ENCODE measurements at places on chromosomes 5 and 9.
A peak's percentile ranks its signal among the peaks of the same experiment; 100 is the strongest.

DNA sequence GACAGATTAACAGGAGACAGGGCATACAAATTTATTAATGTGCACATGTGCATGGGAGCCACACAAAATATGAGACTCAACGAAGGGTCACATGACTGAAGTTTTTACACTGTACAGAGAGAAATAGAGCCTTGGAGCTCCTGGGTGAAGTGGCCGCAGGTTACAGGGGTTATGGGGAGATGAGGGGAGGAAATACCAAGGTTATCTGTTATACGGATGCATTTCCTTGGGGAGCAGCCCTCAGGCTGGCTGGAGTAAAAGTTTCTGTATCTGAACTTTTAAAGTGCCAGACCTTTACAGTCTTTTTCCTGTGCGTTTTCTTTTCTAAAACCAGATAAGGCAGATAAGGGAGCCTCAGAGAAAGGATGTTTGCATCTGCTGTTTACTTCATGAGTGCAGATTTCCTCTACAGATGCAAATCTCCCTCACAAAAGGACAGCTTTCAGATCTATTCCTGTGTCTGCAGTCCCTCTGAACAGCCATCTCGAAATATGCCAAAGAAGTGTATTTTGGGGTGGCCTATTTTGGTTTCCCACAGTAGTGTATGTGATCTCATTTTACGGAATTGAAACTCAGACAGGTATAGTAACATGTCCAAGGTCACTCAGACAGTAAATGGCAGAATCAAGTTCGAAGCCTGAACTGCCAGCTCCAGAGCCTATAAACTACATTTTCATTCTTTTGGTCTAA, 139.3 kb upstream of the FBXL17 start:
- no peak for DNase-seq

DNA sequence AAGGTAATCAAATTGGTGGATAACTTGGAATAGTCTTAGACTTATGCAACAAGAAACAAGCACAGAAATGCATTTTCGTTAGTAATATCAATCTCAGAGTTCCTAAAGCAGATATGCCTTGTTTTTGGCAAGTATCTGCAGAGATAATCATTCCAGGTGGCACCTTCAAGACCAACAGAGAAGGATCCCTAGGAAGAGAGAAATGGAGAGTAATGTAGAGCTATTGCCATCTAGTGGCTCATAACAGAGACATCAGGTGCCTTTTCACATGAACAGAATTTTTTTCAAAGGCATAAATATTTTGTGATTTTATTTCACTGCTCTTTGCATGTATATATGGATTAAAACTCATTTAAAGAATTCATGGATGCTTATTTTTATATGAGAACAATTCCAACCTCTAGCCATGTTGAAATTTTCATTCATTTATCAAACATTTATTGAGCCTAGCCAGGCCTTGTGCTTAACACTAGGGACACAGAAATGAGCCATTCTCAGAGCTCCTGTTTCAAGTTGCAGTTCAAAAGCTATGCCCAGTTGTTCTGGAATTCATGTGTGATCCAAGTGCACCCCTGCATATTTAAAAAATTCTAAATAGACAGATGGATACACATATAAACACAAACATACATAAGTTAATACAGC, 117.5 kb upstream of the OR13F1 start:
- DNase-seq = no peak

DNA sequence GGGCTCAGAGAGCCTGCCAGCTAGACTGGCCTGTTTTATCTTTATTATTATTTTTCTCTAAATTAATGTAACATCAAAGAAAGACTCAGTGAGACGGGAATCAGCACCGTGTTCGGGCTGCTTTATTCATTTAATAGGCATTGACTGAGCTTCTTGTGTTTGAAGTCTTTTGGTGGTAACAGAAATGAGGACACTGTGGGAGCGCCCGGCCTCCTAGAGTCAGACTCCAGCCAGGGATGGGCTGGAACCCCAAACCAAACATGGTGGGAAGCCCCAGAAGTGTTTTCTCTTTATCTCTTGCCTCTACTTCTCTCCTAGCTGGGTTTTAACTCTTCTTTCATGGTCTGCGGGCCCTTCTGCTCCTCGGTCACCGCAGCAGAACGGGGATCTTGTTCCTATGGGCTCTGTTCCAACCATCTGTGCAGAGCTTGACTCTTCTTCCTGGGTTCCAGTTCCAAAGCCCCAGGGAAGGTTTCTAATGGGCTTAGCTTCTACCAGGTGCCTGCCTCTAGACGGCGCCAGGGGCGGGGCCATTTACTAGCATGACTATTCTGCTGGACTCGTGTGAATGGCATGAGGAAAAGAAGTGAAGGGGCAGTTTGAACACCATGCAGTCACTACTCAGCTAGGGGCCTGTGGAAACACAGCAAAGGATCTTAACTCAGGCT, 123.8 kb downstream of the FGF18 start:
- DNase-seq = no peak

- DNase-seq = no peak
These were observed 243.6 kb downstream of the AUH start for GRCh38 chr9:91117959-91118703.

GRCh38 chr5:171908638-171909037, 97.8 kb downstream of the FBXW11 start:
- DNase-seq = no peak

- no peak for DNase-seq
These were observed 9.2 kb upstream of the GLE1 start for GRCh38 chr9:128495296-128495695.

- no peak for DNase-seq
These were observed 31.1 kb downstream of the ATP6V0E1 start for GRCh38 chr5:173014671-173015070.

DNA sequence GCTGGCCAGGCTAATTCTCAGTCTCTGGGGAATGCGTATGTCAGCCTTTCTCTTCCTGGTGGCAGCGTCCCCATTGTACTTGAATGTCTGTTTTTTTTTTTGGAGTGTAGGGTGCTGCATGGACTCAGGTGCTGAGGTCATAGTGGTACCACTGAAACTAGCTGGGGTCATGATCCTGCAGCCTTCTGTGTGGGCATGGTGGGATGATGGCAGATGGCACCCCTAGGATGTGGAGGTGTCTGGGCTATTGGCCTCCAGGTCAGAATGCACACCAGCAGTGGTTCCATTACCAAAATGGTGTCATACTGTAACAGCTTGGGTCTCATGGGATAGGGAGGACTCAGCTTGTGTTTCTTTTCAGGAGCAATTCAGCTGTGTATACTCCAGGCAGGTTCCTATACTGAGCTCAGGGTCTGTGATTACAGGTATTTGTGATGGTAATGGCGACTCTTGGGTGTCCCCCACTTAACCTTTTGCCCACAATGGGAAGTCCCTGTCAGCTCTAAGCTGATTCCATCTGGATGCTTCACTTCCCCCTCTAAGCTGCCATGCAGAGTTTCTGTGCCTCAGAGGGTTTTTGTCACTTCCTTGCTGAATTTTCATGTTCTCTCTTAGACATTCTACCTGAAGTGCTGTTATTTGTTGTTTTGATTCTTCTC, 17.9 kb downstream of the HSD17B4 start:
- DNase-seq = no peak

- DNase-seq = no peak
These were observed 372.6 kb upstream of the PRR16 start for GRCh38 chr5:120091376-120091948.

GRCh38 chr5:57316798-57317327, 143.0 kb downstream of the GPBP1 start:
- DNase-seq = no peak

GRCh38 chr5:172872997-172873491, 39.0 kb downstream of the ERGIC1 start:
- DNase-seq = no peak

DNA sequence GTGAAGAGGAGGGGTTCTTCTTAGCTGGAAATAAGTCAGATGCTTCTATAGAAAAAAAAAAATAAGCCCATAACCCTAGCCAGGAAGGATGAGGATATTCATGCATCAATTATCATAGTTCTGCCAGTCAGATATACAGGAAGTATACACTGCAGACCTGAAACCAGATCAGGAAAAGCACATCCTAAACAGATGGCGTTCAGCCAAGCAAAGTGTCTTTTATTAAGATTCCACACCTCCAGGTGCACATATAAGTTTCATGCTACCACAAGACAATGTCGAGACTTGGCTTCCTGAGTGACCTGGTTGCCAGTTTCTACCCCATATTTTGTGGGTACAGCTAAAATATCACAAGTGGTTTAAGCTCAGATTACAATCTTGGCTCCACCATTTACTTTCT, 108.3 kb downstream of the CETN3 start:
- no peak for DNase-seq

DNA sequence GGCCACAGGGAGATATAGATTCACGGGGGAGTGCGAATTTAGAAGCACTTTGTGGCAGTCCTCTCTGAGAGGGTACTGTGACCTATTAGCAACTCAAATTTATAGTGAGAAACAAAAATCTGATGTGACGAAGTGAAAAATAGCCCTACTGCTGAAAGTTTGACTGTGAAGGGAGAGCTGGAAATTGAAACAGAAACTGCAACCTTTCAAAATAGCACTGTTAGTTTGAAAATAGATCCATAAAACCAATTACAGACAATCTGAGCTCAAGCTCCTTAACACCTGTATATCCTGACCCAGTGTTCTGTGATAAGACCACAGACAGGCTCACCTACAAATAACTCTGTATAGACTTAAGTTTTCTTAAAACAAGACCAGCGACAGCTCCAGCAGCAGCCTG, 420.1 kb downstream of the IRX1 start:
- no peak for DNase-seq

GRCh38 chr9:31153250-31153840, 1231.1 kb upstream of the ACO1 start:
- DNase-seq = no peak

GRCh38 chr9:131642496-131643083, 97.3 kb downstream of the PRRT1B start:
- no peak for DNase-seq

DNA sequence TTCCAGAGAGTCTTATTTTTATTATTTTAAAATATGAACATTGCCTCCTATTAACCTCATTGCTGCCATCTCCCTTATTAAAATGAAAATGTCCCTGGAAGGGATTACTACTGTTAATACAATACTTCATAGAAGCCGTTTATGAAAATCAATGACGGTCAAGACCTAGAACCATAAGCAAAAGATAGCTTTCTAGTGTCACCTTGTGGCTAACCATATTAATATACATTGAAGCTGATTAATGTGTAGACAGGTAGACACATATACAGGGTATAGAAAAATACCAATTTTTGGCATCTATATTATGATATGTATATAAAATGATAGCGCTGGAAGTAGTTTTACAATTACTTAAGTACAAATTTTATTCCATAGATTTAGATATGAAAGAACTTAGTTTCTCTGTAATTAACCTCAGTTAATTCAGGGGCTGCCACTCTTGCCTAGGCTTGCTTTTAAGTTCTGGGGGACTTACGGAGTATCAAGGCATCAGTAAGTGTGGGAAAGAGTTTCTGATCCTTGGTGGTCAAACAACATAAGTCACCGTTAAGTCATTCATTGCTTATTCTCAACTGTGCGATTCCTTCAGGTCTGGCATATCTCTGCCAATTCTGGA, 2.5 kb upstream of the YTHDC2 start:
- DNase-seq = no peak

- DNase-seq = no peak
These were observed 67.1 kb downstream of the ADAMTS12 start for GRCh38 chr5:33824516-33825195.

- no peak for DNase-seq
These were observed 6.2 kb downstream of the MAPKAP1 start for GRCh38 chr9:125700791-125701190.

GRCh38 chr5:126410623-126411022, 12.6 kb upstream of the GRAMD2B start:
- no peak for DNase-seq

GRCh38 chr9:116312221-116312620, 158.6 kb downstream of the PAPPA start:
- DNase-seq = no peak

GRCh38 chr5:78887384-78888118, 97.6 kb downstream of the ARSB start:
- no peak for DNase-seq

DNA sequence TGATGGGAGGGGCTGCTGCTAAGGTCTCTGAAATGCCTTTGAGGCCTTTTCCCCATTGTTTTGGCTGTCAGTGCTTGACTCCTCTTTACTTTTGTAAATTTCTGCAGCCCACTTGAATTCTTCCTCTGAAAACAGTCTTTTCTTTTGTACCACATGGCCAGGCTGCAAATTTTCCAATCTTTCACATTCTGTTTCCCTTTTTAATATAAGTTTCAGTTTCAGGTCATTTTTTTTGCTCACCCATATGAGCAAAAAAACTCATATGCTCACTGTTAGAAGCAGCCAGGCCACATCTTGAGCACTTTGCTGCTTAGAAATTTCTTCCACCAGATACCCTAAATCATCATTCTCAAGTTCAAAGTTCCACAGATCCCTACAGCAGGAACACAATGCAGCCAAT, 234.6 kb upstream of the ADRA1B start:
- no peak for DNase-seq

- DNase-seq = no peak
These were observed 8.1 kb upstream of the COL5A1 start for GRCh38 chr9:134633362-134634142.

GRCh38 chr5:168468836-168469235, 17.4 kb upstream of the RARS1 start:
- DNase-seq = no peak

DNA sequence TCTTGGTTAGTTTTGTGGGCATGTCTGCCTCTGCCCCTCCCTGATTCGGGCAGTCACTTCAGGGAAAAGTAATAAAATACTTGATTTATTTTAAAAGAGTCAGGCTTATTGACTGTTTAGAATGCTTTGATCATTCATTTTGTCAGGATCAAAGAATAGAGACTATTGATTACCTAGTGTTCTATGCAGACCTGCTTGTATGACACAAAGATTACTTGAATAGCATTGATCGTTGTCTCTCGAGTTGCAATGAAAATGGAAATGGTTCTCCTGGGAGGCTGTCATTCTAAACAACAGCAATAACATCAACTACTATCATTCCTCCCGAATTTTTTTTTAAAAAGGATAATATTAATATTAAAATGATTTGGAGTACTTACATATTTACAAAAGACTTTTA, 133.2 kb upstream of the DMAC1 start:
- DNase-seq = no peak

- DNase-seq = no peak
These were observed 90.1 kb upstream of the DMRT1 start for GRCh38 chr9:751137-752051.

- no peak for DNase-seq
These were observed 29.9 kb downstream of the TENT4A start for GRCh38 chr5:6743161-6743560.

DNA sequence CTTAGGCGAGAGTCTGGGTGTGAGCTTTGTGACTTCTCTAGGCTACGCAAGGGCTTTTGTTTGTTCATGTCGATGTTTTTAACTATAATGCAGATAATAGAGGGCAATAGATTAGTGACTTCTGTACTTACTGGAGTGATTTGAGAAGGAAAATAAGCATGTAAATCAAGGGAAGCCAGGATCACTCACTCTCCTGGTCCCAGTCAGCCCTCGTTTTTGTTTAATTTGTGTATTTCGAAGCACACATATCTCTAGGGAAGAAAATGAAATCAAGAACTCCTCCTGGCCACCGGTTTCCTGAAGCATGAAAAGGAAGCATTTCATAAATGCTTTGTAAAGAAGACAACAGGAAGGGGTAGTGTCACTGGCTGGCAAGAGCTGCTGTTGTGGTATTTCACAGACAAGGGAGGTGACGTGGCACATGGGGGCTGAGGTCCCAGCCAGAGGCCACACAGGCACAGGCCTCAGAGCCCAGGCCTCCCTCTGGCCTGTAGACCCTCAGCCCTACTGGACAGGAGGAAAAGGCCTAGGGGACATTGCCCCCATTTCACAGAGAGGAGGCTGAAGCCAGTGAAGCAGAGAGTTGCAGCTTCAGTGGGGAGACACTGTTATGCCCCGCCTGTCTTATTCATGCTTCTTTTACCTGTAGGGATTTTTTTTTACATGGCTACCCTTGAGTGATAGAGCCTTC, 34.1 kb downstream of the IRF1 start:
- DNase-seq = peak; percentile 95

All from bone marrow (tissue), 2 donors.